Prostate gland (tissue), 2 donors: ENCODE measurements at places on chromosomes 7 and 10. TPM values are rescaled to one million over a fixed set of nuclear protein-coding genes. Genes with fewer than 3 reads are reported as not detected.

Gene NRG3
- total RNA-seq = 0.97 TPM

Gene ENKUR
- total RNA-seq = 0.62 TPM

Gene CLRN3
- not detected for total RNA-seq

Gene IMPDH1
- 48.2 TPM for total RNA-seq

Gene SPDYE6
- not detected for total RNA-seq

Gene HTR5A
- not detected for total RNA-seq

Gene IFIT1
- 7.6 TPM for total RNA-seq

Gene COMMD3
- total RNA-seq = 30.7 TPM

Gene RSU1
- total RNA-seq = 32.2 TPM
